ENCODE measurements at places on chromosomes 3 and 15.

GRCh38 chr3:43892526-43892925 lies 201.8 kb downstream of the ABHD5 start:
- no peak for DNase-seq

- DNase-seq: no peak
These were observed 14.8 kb downstream of the VILL start for GRCh38 chr3:38005076-38006020.

DNA sequence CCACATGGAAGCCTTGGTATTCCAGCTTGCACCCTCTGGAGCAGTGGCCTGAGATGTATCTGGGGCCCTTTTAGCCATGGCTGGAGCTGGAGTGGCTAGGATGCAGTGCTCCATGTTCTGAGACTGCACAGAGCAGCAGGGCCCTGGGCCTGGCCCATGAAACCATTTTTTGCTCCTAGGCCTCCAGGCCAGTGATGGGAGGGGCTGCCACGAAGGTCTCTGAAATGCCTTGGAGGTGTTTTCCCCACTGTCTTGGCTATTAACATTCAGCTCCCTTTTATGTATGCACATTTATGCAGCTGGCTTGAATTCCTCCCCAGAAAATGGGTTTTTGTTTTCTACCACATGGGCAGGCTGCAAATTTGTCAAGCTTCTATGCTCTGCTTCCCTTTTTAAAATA lies 43.0 kb upstream of the MYRIP start:
- no peak for DNase-seq

DNA sequence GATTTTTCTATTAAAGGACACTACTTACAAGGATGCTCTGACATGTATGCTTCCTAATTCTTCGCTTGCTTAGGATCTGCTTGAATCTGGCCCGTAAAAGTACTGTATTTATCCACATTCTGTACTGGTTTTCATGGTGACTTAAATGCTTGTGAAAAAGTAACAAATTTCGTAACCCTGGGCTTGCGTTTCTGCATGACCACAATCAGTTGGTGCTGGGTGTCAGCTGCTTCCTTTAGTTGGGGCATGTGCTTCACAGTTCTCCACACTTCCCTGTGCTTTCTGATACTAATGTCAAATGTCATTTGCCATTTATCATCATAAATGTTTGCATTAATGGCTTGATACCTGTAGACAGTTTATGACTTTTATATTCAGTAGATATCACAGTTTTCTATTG lies 218.4 kb upstream of the MLF1 start:
- no peak for DNase-seq

- no peak for DNase-seq
These were observed 463.3 kb upstream of the CBLB start for GRCh38 chr3:106332129-106332528.

- DNase-seq: no peak
These were observed 1.9 kb upstream of the ACTL6A start for GRCh38 chr3:179560791-179561190.

DNA sequence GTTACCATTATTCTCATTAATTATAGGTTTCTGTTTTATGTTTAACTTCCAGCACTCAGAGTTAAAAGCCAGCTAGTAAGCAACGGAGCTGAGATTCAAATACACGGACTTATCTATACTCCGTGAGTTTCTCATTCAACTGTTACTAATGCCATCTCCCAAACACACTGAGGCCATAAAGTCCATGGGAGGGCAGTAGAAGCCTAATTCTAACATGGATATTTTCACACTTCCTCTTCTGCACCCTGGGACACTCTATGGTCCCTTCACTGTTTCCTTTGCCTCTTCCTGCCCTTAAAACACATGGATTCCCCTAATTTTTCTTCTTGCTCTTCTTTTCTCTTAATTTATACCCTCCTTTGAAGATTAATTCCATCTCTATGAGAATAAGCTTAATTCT lies 245.0 kb downstream of the KLF13 start:
- DNase-seq: no peak

DNA sequence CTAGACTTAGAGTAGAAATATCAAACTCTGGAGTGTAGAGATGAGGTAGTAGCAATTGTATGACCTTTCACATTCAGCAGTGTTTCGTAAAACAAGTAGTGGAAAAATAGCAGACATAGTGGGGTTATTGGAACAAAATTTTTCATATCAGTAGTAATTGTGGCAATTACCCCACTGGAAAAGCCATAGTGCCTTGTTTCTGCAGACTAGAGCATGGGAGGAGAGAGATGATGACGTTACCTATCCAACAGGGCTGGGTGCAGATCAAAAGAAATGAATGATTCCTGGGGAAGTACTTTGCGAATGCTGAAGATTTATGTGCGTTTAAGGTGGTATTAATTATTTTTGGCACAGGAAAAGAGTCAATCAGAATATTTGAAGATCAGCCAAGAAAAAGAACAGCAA lies 147.0 kb upstream of the LRRFIP2 start:
- DNase-seq: no peak

- DNase-seq: peak; percentile 24
These were observed 19.6 kb downstream of the TIMP4 start for GRCh38 chr3:12139111-12139511.

- DNase-seq: no peak
These were observed 226.8 kb upstream of the ST8SIA2 start for GRCh38 chr15:92166751-92167405.

GRCh38 chr3:53493963-53494791 lies at the start of gene CACNA1D:
Gene CACNA1D (plus strand): TSS chr3:53494611. CDS start chr3:53495167, 556 bp downstream.
- no peak for DNase-seq

GRCh38 chr3:186095561-186096081 lies 13.3 kb downstream of the ETV5 start:
- peak; percentile 29 for DNase-seq

DNA sequence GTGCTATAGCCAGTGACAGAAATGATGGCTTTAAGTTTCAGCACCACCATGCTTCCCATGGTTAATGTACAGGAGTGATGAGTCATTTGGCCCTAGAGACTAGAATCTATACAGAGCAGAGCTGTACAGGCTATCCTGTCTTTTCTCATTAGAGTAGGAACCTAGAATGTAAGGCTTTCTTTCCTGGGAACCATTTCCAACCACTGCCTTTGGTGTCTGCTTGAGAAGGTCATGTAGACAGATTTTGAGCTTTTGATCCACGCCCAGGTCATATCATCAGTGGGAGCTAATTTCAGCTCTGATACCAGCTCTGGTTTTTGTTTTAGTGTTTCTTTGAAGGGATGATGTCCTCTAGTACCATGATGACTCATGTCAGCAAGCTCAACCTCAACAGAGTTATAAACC lies 543.1 kb downstream of the NTRK3 start:
- no peak for DNase-seq

- DNase-seq: no peak
These were observed 133.4 kb upstream of the ACP3 start for GRCh38 chr3:132183811-132184210.

DNA sequence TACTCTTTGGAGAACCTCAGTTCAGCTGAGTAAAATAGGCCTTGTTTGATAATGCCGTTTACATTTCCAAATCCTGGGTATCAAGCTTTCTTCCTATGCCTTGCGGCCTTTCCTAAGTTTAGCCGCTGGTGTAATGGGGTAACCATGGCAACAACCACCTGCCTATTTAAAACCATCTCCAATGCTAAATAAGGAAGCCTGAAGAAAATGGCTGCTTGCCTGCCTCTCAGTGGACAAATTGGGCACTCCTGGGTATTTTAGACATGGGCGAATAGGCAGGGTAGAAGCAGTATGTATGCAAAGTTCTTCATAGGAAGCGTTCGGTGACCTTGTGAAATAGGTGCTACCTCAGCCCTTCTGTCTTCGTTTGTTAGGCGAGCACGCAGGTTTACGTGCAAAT lies 122.7 kb downstream of the DGKG start:
- DNase-seq: no peak

- DNase-seq: no peak
These were observed 776.6 kb downstream of the ZNF385D start for GRCh38 chr3:20974396-20974795.

- no peak for DNase-seq
These were observed 129.2 kb upstream of the LRIG1 start for GRCh38 chr3:66629982-66630368.

DNA sequence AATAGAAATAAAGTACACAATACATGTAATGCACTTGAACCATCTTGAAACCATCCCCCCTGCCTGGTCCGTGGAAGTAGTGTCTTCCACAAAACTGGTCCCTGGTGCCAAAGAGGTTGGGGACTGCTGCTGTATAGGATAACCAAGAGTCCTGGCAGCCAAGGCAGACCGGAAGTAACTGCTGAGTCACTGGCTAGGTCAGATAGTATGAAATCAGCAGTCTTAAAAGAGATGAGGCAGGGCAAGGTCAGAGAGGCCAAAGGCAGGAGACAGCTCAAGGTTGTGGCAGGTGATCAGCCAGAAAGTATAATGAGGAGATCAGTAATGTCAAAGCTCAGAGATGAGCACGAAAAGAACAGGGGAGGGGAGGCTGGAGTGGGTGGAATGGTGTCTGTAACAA lies 60.2 kb downstream of the MAP3K13 start:
- no peak for DNase-seq

DNA sequence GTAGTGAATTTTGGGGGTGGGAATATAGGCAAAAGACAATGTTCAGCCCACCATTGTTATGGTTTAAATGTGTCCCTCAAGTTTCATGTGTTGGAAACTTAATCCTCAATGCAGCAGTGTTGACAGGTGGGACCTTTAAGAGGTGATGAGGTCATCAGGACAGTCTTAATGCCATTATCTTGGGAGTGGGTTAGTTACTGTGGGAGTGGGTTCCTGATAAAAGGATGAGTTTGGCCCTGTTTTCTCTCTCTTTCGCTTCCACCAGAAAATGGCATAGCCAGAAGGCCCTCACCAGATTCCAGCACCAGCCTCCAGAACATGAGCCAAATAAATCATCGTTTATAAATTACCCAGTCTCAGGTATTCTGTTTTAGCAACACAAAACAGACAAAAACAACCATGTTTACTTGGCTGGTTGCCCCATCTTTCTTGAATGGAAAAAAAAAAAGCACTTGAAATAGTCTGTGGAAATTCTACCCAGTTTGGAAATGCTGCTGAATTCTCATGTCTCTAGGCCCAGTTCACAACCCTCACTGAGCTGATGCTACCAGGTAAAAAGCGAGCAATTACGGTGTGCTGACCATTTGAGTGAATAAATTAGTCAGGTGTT lies 31.0 kb upstream of the MFSD1 start:
- DNase-seq: no peak

DNA sequence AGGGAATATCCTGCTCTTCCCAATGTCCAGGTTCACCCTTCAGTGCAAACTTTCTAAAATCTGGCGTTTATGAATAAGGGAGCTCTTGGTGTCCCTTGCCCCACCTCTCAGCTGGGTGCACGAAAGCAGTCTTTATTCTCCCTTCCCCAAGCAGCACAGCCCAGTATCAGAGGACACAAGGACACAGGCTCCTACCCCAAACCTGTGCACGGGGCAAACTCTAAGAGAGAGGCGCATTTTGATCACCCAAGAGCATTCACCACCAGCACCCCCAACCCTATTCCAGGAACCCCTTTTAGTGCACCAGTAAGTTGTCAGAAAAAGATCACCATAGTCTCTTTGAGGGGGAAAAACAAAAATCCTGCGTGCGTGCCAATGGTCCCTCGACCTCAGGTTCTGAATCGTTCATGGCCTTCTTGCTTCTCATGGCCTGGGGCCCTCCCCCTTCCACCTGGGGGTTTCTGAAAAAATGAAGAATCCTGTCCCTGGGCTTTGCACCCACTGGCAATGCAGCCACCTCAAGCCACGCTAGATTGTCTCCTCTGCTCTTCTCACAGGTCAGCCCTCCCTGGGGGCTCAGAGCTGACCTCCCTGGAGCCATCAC lies 78.9 kb downstream of the FAM174B start:
- no peak for DNase-seq

- no peak for DNase-seq
These were observed 125.3 kb upstream of the SKOR1 start for GRCh38 chr15:67700023-67700422.

DNA sequence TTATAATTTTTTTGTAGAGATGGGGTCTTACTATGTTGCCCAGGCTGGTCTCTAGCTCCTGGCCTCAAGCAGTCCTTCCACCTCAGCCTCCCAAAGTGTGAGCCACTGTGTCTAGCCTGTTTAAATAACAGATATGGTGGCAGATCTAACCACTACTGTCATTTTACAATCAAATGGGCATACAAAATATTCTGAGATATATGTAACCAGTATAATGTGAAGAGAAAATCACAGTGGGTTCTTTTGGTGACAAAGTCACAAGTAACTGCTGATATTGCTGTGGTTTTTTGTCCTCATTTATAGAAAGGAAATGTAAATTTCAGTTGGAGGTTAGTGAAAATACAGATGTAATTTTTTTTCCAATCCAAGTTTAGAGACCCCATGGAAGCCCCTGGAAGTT lies 58.6 kb upstream of the ARHGEF3 start:
- no peak for DNase-seq

DNA sequence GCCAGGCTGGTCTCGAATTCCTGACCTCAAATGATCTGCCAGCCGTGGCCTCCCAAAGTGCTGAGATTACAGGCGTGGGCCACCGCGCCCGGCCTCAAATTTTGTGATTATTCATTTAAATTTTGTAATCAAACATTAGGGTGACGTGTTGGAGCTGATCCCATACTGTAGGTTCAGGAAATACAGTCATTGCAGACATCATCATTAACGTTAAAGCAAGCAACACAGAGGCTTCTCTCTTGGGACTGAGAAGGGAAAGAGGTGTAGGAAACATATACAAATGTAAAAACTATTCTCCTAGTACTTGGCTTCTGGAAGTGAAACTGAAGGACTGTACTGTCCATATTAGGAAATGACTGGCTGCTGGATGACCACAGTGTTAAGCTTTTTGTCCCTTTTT lies 11.1 kb upstream of the ARID3B start:
- no peak for DNase-seq

DNA sequence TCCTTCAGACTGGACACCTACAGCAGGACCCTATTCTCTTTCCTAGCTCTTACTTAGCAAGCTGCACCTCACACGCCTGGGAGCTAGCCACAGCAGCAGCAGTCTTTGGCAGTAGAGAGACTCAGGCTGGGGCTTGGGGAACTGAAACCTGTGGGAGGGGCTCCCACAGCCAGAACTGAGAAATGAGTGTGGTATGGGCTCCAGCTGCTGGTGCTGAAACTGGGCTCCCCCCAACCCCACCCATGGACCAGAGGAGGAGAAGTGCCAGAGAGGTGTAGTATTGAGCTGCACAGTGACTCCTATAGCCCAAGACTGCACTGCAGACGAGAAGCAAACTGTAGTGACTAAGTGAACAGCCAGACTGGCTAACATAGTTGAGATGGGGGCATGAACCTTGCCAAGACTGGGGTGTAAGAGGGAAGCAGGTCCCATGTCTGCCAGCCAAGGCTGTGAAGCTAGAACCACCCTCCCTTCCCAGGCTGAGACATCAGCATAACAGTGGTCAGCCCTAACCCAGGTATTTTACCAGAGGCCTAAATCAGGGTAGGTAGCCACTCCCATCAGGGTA lies 62.5 kb downstream of the MYO5A start:
- peak; percentile 85 for DNase-seq

DNA sequence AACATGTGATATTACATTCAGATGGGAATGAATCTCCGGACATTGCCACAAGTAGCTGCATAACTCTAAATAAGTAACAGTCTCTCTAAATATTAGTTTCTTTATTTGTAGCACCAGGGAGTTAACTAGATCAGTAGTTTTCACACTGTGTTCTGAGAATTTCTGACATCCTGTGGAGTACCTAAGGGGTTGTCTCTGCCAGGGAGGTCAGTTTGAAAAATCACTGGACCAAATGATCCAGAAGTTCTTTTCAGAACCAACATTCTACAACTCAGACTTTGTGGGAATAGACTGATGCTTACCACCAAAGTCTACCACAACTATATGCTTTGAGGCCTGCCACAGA lies 9.0 kb upstream of the ILDR1 start:
- DNase-seq: no peak

All from CD4-positive, alpha-beta T cell treated with Interleukin-15 for 1 hour (primary cell).